ENCODE measurements at places on chromosomes 6 and 20. TPM values are rescaled to one million over a fixed set of nuclear protein-coding genes. Genes with fewer than 3 reads are reported as not detected.

Gene KCNB1
- total RNA-seq, result not detected

Gene WFDC2
- total RNA-seq, result 12.0 TPM

Gene DNAH8
- under 0.01 TPM for total RNA-seq

Gene SIRPB2
- 0.21 TPM for total RNA-seq

Gene DDO
- not detected for total RNA-seq

Gene VPS52
- total RNA-seq, result 28.8 TPM

Gene BPIFB4
- not detected for total RNA-seq

Gene C6orf163
- 3.2 TPM for total RNA-seq

Gene CTAGE9
- total RNA-seq, result not detected

Gene APOBEC2
- total RNA-seq, result not detected

Gene E2F3
- total RNA-seq, result 10.2 TPM

Gene HLA-DOA
- not detected for total RNA-seq
